ENCODE measurements at places on chromosomes 4 and X.

GRCh38 chr4:156238171-156238570 is 284.5 kb upstream of the CTSO start:
- DNase-seq: no peak

DNA sequence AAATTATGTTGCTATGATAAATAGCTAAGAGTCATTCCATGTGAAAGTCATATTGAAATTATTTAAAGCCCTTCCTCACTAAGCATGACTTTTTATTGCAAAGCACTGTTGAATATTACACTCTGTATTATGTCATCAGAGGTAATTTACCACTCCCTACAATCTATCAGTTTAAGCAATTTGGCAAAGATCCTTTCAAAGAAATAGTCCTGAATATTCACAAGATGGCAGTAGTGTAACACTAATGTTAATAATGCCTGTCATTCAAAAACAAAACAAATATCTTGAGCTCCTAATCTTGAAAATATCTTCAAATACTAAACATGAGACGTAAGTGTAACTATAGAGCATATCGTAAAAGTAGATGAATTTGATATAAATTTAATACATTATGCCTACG is 208.6 kb upstream of the TECRL start:
- DNase-seq: peak; percentile 31

GRCh38 chrX:115642311-115642710 is 81.3 kb downstream of the PLS3 start:
- no peak for DNase-seq

GRCh38 chrX:106726485-106727437 is at the start of gene RNF128:
Gene RNF128, plus strand, starts transcription at chrX:106726701. Its CDS starts 213 bp downstream, at chrX:106726914.
- no peak for DNase-seq

DNA sequence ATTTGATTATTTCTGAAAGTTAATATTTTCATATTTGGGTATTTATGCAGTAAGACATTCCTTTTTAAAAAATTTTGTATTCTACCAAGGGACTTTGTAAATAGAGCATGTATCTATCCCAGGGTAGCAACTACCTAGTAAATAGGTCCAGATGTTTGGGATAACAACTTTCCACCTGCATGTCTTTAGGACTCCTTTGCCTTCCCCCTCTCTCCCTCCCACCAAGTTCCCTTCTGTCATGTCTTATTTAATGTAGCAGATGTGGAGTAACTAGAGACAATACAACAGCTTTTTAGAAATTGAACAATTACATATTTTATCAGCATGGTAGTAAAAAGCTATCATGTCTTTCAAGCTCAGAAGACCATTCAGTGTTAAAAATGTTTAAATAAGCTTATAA is 821.0 kb downstream of the C4orf33 start:
- DNase-seq: no peak
